ENCODE measurements at places on chromosomes 16 and 17.

DNA sequence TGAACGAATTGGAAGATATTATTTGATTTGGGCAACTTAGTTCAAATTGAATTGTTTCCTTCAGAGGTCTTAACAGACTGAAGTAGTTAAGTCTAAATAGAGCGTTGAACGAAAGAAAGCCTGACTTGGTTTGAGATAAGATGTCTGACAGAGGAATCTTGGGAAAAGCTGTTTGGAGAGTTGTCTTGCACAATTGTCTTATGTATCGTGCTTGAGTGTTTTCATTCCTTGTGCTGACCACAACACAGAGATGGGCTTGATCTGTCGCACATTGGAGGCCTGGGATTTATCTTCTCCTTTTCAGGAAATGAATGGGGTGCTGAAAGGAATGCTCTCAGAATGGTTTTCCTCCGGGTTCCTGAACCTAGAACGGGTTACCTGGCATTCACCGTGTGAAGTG is 7.8 kb downstream of the MLYCD start:
- DNase-seq = no peak

- DNase-seq = peak; percentile 22
Observed at GRCh38 chr16:69302301-69302700, 8.8 kb upstream of the VPS4A start.

DNA sequence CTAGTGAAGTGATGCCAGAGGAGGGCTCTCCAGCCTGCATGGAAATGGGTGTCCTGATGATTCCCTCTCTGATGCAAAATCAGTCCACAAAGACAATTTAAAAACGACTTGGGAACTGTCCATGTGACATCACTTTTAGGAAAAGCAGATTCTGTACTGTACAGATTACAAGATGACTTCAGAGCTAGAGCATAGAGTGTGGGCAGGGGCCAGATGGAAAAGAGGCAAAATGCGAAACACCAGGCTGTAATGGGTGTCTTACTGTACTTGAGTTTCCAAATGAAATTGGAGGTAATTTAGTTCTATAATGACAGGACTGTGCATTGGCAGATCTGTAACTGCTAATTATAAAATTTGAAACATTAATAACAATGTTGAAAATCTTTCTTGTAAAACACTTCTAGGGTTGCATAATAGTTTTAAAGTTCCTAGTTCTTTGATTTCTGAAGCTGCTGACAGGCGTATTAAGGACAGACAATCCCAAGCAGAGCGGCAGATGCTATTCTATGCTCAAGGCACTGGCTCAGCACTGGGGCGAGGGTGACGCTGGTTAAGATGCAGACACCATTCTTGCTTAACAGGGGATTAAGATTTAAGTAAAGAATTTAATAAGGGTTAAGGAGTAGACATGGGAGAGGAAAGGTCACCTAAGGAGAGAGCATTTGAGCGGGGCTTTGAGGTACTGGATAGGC is 29.6 kb downstream of the OGFOD1 start:
- no peak for DNase-seq

GRCh38 chr17:74729866-74730265 is 7.2 kb upstream of the RAB37 start:
- DNase-seq = no peak

DNA sequence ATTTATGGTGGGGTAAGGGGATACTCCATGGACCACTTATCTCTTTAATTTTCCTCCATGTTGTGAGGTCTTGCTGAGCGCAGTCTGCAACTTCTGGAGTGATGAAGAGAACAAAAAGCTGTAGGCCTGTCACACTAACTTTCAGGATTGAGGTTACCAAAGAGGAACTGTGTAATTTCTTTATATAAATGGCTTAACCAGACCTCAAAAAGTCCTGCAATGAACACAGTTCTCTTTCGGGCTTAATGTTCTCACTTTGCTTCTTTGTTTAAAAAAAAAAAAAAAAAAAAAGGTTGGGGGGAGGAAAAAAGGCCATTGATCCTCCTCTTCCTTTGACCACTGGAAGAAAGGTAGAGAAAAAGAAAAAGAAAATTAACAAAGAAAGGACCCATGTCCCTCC is 86.8 kb upstream of the SOX9 start:
- DNase-seq = no peak

- DNase-seq = no peak
Observed at GRCh38 chr17:36461330-36462110, 25.0 kb upstream of the ZNHIT3 start.

DNA sequence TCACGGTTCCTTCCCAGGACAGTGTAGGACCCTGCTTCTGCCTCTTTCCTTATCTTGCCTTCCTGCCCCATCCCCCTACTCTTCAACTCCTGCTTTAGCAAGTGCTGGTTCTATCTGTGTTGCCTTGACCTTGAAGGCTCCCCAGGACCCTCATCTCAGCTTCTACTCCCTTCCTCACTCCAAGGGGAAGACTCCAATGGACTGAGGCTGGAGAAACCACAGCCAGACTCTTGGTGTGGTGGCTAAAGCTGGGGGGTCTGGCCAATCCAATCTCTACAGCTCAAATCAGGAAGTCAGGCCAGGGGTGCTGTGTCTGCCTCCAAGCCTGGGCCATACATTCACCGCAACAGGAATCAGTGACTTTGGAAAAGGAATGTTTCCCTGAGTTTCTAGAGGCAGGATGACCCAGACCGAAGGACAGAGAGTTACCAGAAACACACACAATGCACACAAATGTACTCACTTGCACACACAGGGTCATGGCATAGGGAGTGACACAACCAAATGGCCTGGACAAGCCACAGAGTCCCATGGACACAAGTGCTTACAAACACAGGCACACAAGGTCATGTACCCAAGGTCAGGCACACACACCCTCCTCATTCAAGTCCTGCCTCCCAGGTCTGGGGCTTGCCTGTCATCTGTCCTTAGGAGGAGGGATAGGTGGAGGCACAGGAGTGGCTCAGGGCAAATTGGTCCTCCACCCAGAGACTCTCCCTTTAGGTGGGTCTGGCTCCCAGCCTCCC is 1.7 kb upstream of the HSD11B2 start:
- no peak for DNase-seq

GRCh38 chr16:88014252-88014781 is 63.1 kb downstream of the BANP start:
- DNase-seq = no peak

DNA sequence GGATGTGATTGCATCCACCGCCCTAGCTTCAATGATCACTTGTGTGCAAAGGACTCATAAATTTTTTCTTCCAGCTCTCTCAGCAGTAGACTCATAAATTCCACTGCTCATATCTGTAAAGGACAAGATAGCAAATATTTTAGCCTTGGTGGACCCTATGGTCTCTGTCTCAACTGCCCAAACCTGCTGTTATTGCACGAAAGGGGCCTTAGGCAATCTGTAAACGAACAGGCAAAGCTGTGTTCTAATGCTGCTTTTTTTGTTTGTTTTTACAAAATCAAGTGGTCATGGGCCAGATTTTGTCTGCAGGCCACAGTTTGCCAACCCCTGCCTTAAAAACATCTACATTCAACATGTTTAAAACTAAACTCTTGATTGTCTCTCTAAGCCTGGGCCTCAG is 34.1 kb downstream of the FAM20A start:
- DNase-seq = no peak

GRCh38 chr16:56812884-56813283 is 52.1 kb upstream of the SLC12A3 start:
- DNase-seq = no peak

DNA sequence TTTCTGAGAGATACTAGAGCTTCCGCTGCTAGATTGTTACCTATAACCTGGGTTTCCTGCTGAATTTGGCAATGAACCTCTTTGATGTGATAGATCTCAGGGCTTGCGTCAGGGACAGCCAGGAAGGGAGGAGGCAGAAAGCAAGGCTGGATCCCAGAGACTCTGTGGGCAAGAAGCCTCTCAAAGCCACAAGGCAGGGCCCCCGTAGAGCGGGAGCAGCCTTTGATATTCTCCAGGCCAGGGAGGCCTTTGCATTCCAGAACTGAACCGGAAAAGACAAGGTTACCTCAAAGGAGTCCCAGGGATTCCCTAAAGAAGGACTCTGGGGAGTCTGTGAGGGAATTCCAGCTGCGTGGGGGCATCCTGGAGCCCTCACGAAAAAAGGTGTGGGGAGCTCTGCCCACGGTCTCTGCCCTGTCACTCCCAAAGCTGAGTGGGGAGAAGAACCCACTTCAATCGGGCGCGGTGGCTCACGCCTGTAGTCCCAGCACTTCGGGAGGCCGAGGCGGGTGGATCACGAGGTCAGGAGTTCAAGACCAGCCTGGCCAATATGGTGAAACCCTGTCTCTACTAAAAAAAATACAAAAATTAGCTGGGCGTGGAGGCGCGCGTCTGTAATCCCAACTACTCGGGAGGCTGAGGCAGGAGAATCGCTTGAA is 14.3 kb upstream of the SCIMP start:
- no peak for DNase-seq

DNA sequence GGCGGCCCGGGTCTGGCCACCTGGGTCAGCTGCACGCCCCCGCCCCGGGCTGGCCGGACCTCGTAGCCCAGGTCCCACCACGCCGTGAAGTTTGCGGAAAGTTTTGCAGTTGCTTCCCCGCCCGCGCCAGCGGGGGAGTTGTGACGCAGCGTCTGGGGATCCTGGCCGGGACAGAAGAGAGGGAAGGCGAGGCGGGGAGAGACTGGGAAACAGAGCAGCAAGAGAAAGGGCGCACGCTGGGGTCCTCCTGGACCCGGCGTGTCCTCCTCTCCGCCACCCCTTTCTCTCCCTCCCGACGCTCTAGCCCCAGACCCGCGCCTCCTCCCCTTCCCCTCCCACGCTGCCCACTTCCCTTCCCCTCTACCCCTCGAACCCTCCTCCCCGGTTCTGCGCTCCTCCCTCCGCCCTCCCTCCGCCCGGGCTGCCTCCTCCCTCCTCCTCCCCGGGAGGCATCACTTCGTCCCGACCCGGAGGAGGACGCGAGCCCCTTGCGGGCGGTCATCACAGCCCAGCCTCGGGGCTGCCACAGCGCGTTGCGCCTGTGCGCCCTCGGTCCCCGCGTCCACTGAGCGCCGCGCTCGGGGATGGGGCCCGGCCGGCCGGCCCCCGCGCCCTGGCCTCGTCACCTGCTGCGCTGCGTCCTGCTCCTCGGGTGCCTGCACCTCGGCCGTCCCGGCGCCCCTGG is at the start of gene MRC2:
TSS of gene MRC2 (plus strand) at position 452 of the 685 bp plus-strand sequence. CDS start at position 585, 133 bp downstream.
- no peak for DNase-seq

GRCh38 chr17:10072556-10073425 is 125.6 kb downstream of the GAS7 start:
- DNase-seq = no peak

- DNase-seq = no peak
Observed at GRCh38 chr17:42548070-42548837, 4.5 kb upstream of the HSD17B1 start.

DNA sequence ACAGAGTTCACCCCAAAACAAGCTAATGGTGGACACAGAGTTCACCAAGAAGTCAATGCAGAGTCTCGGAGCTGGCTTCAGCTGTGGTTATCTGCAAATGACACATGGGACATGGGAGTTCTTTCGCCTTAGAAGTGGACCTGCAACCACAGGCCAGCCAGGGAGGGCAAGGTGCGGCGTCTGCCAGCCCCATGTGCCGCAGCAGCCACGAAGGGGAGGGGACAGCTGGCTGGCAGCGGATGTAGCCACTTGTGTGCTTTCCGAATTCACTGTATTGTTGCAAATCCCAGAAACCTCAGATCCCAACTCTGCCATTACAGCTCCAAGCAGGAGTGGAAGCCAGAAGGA is 24.8 kb downstream of the LMF1 start:
- DNase-seq = no peak

DNA sequence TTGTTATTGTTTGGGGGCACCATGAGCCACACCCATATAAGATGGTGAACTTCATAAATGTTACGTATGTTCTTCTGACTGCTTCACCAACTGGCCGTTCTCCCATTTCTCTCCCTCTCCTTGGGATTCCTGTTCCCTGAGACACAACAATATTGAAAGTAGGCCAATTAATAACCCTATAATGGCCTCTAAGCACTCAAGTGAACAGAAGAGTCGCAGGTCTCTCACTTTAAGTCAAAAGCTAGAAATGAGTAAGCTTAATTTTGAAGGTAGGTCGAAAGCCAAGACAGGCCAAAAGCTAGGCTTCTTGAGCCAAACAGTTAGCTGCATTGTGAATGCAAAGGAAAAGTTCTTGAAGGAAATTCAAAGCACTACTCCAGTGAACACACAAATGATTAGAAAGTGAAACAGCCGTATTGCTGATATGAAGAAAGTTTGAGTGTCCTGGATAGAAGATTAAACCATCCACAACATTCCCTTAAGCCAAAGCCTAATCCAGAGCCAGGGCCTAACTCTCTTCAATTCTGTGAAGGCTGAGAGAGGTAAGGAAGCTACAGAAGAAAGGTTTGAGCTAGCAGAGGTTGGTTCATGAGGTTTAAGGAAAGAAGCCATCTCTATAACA is 25.8 kb downstream of the HLF start:
- DNase-seq = no peak

DNA sequence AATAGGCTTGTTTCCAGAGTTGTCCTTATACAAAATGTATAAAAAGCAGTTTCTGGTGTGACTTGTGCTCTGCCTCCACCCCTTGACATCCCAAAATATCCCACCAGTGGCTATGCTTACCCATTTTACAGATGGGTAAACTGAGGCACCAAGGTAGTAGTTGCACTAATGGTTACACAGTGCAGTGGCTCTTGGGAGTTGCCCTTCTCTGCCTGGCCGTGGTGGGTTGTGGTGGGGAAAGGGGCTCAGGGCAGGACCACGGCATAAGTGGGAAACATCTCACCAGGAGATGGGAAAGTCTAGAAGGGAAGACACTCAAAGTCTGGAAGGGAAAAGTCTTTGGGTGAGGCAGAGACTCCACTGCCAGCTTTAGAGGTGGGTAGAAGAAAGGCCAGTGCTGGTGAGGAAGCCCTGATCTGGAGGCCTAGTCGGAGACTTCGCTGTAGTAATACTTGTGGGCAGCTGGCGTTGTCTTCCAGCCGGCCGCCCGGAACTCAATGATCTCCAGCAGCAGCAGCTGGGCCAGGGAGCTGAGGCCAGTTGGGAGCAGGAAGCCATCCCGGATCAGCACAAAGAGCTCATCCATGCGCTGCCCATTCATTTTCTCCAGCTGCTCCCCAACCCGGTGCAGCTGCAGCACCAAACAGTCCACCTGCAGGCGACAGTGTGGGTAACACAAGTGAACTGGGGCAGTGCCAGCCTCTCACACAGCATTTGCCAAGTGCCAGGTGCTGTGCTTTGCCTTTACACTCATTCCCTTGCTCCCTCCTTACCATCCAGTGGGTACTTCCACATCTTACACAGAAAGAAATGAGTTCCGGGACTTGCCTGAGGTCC is 4.5 kb downstream of the MIF4GD start:
- no peak for DNase-seq

- no peak for DNase-seq
Observed at GRCh38 chr16:79740252-79740651, 139.7 kb upstream of the MAF start.

- DNase-seq = no peak
Observed at GRCh38 chr17:43832976-43833829, at the start of gene MPP3. TSS of gene MPP3 (minus strand) at chr17:43833146. CDS start at chr17:43831906, 1,240 bp downstream.

GRCh38 chr17:49894761-49895160 is 46.9 kb upstream of the TAC4 start:
- no peak for DNase-seq

- no peak for DNase-seq
Observed at GRCh38 chr17:30170415-30170987, 53.9 kb downstream of the NSRP1 start.

DNA sequence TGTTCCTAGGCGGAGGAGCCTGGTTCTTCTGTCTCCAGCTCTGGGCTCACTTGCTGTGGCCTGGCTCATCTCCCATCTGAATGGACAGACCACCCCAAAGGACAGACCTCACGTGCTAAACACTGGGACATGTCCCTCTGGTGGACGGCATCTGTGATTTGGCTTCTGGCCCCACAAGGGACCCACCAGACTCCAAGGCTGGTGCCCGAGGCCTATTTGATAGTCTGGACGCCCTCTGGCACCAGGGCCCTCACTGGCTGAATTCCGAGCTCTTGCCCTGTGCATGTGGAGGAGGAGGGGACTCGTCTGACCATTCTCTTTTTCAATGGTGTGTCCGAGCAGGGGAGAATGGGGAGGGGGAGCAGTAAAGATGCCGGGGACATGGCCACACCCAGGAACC is 62.8 kb upstream of the LGALS9 start:
- no peak for DNase-seq
